Stimulated activated CD4-positive, alpha-beta T cell treated with anti-CD3 and anti-CD28 coated beads, Interleukin-1b, Interleukin-23, amount 100 ng/mL, for 1 hour (primary cell): ENCODE measurements at places on chromosomes 4 and X.

- no peak for DNase-seq
Measured at GRCh38 chrX:153793291-153793690, 884 bp downstream of the IDH3G start.

DNA sequence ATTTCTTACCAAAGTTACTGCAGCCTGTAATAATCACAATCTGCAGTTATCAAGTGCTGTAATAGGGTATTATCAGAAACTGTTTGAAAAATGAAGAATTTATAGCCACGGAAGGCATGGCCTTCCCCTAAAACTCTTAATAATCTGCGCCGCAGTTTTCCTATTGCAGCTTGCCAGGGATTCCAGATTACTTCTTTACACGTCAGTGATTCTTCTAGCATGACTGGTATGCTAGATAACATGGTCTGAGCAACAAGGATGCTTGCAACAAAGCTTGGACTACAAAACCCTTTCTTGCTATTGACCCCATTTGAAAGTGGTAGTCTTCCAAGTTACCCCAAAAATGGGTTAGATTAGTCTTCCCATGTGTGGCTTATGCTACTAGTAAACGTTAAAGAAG lies 47.2 kb upstream of the GK2 start:
- no peak for DNase-seq

- DNase-seq: no peak
Measured at GRCh38 chr4:111494971-111495370, 650.3 kb upstream of the FAM241A start.

- DNase-seq: no peak
Measured at GRCh38 chr4:56511098-56511497, 5.5 kb downstream of the ARL9 start.

DNA sequence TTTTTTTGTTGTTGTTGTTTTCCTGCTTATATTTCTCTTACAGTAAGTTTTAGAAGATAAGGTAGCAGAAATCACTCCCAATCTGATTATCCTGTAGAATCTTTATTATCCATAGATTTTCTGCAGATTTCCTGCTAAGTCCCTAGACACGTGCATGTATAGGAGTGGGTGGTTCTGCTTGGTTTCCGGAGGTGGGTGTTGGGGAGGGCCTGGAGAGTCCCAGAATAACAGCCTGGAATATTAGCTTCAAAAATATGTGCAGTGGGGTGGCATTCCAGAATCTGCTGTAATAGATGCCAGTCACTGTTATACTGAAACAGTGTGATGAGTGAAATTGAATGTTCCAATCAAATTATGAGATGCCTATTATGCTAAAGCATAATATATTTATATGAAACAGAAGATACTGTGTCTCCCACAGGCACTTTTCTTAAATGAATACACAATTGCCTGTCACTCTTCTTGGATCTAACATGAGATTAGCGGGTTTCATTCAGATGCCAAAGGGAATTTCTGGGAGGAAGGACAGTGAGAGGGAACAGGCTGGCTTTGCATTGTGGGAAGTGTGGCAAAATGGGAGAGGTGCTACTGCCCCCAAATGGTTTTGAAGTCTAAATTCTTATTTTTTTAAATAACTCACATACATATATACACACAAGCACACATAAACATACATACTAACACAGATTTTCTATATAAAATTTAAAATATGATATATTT lies 37.6 kb downstream of the C4orf50 start:
- no peak for DNase-seq

GRCh38 chr4:6200011-6200921 lies at the start of gene JAKMIP1:
TSS of gene JAKMIP1 (minus strand) at chr4:6200549. CDS start at chr4:6112850, 87,699 bp downstream.
- DNase-seq: peak; percentile 70
